ENCODE measurements at places on chromosomes 5 and 9.

- DNase-seq, result no peak
Observed at GRCh38 chr9:118578467-118578866, 790.8 kb downstream of the BRINP1 start.

DNA sequence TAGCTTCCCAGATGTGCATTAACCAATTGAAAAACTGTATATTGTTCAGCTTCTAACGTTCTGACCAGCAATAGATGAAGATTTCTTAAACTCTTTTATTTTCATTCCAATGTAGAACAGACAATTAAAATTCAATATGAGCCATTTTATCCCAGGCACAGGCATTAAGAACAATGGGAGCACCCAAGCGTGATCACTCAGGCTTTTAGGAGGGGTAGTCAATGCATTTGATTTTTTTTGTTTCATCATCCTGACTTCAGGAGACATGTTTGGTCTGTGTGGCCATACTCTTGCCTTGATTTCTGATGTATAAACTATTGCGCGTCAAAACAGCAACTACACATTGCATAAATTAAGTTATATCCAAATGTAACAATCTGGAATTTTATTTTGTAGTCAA is 653.0 kb upstream of the RORB start:
- no peak for DNase-seq

- no peak for DNase-seq
Observed at GRCh38 chr9:114697951-114698351, 16.0 kb upstream of the TEX48 start.

DNA sequence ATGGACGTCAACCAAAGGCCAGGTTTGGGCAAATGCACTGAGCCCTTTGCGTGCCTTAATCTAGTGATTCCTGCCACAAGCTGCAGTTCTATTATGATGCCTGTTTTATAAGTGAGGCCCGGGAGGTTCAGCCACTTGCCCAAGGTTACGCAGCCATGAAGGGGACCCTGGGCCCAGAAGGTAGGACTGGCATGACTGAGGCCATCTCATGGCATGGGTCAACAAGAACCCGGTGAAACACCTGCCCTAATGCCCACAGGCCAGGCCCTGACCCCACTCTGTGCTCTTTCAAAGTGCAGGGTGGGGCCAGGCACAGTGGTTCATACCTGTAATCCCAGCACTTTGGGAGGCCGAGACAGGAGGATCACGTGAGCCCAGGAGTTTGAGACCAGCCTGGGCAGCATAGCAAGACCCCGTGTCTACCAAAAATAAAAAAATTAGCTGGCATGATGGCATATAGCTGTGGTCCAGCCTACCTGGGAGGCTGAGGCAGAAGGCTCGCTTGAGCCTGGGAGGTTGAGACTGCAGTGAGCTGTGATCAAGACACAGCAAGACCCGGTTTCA is 8.6 kb downstream of the NINJ1 start:
- DNase-seq, result no peak

- DNase-seq, result no peak
Observed at GRCh38 chr5:56703952-56704351, 111.4 kb upstream of the MAP3K1 start.

- DNase-seq, result no peak
Observed at GRCh38 chr9:26685818-26686217, 206.8 kb downstream of the CAAP1 start.

DNA sequence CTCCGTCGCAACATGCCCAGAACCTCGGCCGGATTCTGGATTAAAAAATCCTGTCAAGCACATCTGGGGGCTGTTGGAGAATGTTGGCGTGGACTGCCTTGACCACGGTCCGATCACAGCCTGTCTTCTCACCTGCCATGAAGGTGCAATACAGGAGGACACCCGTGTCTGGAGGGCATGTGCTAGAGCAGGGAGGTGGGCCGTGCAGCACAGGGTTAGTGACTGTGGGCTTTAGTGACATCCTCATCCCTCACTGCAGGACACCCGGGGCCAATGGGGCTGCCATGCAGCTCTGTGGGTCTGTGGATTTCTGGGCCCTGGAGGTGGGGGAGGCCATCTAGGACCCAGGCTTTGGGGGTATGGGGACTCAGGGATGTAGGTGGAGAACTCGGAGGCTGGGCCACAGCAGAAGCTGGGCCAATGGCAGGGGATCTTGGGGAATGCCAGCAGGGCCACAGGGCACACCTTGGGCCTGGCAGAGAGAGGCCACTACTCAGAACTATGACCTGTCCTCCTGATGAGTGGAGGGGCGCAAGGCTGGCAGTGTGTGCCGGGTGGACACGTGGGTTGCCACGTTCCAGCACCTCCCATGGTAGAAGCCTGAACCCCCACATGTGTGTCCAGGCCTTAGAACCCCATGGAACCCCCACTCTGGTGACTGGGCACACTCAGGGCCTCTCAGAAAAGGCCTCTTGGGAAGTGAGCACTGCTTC is 23.3 kb downstream of the ZDHHC11B start:
- peak; percentile 8 for DNase-seq

DNA sequence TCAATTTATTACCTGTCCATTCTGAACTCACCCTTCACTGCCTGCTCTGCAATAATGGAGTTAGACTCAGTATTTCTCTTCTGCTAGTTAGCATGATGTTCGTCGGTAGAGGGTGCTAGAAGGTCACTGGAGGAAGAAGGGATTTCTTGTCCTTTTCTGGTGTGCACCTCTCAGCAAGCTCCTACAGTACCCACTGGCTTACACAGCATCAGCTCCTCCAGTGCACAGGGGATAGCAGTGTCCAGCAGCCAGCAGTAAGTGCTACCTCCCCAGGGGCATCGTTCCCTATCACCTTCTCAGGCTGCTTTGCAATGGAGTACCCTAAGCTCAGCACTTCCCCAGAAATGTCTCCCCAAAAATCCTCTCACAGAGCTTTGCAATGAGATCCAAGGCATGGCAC is 45.9 kb upstream of the APC start:
- no peak for DNase-seq

GRCh38 chr9:4680750-4681149 is 1.4 kb downstream of the CDC37L1 start:
- DNase-seq, result no peak

GRCh38 chr9:123419091-123419490 is 63.1 kb downstream of the CRB2 start:
- DNase-seq, result no peak

GRCh38 chr9:101398930-101399642 is 435 bp downstream of the ZNF189 start:
- DNase-seq, result no peak

DNA sequence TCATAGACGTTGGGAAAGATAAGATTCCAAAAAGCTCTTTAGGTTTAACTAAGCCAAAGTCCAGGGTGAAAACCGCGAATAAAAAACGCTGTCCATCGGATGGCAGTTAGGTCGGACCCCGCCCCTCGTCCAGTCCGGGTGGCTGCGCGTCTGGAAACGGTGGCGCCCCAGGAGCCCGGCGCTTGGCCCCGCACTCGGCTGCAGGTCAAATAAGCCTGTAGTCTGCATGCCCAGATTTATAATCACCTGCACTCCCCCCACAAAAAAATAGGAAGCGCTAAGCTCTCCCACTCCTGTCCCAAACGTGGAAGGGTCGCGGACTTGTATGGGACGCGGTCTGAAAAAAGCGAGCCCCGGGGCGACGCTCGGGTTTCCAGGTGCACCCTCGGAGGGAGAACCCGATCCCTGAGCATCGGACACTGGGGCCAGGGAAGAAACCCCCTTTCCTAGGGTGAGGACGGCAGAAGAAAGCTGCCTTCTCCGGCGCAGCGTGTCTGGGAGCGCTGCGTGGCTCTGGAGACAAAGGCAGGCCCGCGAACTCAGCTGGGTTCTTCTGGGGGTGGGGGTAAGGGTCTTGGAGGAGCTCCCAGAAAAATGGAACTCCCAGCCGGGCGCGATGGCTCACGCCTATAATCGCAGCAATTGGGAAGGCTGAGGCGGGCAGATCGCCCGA is 923 bp upstream of the ZBTB5 start:
- DNase-seq, result peak; percentile 22

DNA sequence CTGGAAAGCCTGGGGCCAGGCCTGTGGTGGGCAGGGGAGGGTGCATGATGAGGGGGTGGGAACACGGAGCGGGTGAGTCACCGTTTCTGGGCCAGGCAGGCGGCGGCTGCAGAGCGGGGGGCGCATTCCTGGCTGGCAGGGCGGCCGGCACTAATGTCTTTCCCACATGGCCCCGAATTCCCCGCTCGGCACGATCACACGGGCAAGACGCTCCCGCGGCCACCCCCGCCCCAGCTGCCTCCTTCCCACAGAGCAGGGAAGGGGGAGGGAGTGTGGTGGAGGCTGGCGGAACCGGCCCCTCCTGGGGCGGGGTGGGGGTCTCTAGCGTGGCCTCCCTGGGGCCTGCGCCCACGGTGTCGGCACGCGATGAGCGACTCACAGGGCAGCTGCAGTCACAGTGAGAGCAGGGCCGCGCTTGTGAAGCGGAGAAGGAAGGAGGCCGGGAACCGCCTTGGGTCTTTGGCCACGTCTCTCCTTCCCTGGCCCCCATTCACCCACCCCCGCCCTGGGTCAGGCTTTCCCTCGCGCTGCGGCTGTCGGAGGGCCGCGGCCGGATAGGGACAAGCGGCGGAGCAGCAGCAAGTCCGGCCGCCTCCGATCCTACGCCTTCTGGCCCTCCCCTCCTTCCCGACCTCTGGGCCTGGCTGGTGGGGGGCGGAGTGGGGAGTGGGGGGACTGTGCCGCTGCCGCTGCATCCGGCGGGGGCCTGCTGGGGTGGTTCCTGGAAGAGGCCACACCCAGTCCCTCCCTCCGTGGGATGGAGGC is 48.9 kb downstream of the CXXC5 start:
- no peak for DNase-seq

- peak; percentile 11 for DNase-seq
Observed at GRCh38 chr5:178895615-178896571, at the start of gene ZFP2. ZFP2 (plus strand) TSS chr5:178895913; CDS start chr5:178931314, 35,401 bp downstream.

GRCh38 chr9:37337301-37337890 is 85.1 kb upstream of the GRHPR start:
- no peak for DNase-seq

DNA sequence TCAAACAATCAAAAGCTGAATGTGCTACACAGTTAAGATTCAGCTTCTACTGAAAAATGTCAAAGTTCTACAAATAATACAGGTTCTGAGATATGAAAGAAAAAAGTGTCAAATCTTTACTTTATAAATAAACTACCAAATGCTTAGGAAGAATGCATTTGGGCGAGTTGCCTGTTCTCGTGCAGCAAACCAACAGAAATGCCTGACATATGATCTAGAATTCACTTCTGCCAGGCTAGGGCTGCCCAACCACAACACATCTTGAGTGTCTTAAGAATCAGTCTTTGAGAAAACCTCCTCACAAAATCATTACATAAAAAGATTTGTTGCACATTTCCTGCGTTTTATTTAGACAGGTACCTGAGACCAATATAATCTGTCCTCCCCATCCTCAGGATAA is 42.2 kb downstream of the ANKH start:
- no peak for DNase-seq

DNA sequence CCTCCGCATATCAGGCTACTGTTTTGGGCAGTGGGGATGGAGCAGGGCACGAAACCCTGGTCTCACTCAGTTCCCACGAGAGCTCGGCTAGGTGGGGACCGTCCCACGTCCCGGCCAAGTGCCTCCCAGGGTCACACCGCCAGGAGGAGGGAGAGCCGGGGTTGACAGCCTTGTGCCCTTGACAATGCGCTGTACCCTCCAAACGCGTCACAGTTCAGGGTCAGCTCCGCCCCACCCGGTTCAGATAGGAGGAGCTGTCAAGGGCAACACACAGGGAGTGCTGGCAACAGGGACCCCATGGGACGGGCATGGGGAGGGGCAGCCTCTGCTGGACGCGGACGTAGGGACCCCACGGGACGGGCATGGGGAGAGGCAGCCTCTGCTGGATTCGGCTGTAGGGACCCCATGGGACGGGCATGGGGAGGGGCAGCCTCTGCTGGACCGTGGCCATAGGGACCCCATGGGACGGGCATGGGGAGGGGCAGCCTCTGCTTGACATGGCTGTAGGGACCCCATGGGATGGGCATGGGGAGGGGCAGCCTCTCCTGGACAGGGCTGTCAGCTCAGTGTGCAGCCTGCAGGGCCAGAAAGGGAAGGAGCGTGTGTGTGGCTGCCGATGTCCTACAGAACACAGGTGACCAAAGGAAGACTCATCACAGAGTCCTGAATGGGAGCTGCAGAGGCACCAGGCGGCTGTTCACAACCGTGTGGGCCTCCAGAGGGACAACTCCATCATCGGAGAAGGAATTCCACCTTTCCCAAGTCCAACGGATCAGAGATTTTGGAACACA is 29.4 kb downstream of the PNPLA7 start:
- DNase-seq, result no peak

- DNase-seq, result no peak
Observed at GRCh38 chr5:111563031-111563822, 50.9 kb upstream of the STARD4 start.

DNA sequence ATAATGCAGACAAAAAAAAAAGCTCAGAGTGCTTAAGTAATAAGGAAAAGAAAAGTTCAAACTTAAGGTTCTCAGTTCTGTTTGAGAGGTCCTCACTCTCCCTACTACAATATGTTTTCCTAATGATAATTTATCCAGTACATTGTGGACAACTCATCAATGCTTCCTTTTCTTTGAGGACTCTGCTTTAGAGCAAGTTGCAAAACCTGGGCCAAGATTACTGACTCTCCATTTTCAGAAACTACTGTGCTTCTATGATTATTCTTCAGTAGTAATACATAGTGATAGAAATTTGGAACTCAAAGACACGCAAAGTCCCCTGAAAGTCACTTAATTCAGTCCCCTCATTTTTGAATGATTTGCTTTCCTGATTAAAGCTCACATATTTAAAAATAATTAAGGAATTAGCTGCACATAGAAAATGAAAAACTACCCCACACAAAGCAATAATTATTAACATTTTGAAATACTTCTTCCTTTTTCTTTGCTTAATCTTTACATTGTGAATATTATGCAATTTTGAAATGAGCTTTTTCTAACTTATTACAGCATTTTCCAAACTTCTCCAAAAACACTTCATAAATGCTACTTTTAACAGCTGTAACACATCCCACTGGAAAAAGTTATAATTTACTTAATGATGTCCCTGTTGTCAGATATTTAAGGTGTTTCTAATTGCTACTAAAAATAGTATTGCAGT is 11.2 kb downstream of the CDKN2A start:
- DNase-seq, result no peak

DNA sequence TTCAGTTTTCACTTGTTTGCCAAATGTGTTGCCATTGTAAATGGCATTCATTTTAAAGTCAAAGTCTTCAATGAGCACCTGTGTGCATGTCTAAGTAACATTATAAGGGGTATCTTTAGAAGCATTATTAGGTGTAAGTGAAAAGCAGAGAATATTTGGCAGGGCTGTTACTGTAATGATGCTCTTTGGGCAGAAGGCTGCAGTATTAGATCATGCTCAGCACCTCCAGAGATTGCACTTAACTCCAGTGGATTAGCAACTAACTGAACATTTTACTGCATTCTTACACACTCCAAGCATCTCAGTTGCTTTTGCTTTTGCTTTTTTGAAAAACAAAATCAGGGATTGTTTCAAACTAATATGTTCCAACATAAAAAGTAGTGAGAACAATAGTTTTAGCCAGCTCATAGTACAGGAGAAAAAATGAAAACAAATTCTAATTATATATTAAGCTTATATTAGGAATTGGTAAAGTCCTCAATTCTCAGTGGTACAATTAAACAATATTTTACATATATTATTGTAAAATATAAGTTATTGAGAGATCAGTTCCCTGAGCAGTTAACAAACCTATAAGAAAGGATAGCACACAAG is 1740.9 kb upstream of the CDH9 start:
- no peak for DNase-seq

Measured in activated CD4-positive, alpha-beta T cell treated with anti-CD3 and anti-CD28 coated beads for 1 hour (primary cell).